LoVo (cell line): ENCODE measurements at places on chromosomes 5 and 9.

GRCh38 chr5:83378624-83379289 lies 92.8 kb upstream of the VCAN start:
- DNase-seq: no peak

- DNase-seq: no peak
Observed at GRCh38 chr5:73031839-73032238, 76.0 kb downstream of the FCHO2 start.

GRCh38 chr5:9713356-9713755 lies 83.2 kb upstream of the TAS2R1 start:
- DNase-seq: no peak

GRCh38 chr9:97508852-97509251 lies 7.4 kb downstream of the TMOD1 start:
- no peak for DNase-seq

GRCh38 chr5:62143268-62144229 lies 162.5 kb upstream of the KIF2A start:
- DNase-seq: peak; percentile 24

GRCh38 chr9:134768709-134769351 lies 111.8 kb upstream of the FCN2 start:
- DNase-seq: no peak

DNA sequence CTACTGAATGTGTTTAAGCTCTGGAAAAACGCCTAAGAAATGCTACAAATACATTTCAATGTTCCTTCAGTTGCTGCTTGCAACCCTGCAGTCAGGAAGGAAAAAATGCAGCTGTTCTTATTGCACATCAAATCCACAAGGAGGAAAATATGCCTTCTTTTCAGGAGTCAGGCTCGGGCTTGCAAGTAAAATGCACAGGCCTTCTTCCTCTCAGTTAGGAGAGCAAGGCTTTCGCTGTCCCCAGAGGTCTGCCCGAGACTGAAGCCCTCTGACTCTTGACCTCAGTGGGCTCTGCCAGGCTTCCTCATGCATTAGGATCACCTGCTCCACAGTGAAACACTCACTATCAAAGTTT lies 899 bp upstream of the SHC3 start:
- DNase-seq: peak; percentile 22

DNA sequence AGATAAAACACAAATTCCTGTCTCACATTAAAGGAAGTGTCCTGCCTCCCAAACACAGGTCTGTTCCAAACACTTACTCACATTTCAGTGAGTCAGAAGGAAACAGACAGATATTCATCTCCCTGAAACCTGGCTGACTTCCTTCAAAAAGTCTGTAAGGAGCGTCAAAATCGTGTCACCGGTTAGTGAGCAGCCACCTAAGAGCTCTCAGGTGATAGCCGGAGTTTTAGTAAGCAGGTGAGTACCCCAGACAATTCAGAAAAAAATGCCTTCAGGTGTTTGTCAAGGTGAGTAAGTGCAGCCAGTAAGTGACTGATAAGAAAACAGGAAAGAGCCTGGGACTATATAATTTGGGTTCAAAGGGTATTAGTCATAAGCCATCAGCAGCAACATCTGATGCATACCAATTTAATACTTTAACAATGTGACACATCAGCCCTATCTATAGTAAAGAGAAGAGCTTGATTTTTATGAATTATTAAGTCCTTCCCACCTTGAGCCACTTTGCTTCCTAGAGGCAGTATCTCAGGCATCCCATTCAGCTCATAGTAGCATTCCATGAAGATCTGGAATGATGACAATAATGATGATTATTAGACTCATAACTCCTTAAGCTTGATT lies 1.3 kb upstream of the ITGA2 start:
- peak; percentile 91 for DNase-seq

DNA sequence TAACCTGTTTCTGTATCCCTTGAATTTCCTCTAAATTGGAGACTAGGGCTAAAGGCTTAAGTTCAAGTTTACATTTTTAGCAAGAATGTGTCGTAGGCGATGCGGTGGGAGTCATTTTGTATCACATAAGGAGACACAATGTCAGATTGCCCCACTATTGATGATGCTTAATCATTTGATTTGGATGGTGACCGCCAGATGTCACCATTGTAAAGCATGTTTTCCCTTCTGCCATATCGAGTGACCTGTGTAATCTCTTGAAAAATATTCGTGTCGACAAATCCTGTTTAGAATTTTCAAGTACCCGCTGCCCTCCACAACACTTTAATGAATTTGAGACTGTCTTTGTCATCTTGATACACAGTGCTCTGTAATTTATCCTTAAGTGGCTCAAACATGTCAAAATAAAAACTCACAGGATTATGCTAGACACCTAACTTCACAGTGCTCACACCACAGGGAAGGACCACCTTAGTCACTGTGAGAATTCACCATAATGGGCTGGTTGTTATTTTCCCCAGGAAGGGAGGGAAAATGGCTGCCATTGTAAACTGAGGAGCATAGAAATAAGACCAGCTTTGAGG lies 34.5 kb upstream of the SLC46A2 start:
- peak; percentile 50 for DNase-seq

DNA sequence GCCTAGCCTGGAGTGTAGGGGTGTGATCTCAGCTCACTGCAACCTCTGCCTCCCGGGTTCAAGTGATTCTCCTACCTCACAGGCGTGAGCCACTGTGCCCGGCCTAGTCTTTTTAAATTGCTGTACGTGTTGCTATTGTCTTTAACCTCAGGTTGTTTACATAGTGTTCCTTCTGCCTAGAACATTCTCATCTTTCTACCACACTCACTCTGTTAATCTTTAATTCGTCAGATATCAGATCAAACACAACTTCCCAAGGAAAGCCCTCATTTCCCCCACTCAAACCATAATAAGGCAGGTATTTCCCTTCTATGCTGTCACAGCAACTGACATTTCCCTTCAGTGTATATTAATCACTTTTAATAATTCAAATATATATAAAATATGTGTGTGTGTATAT lies 1310.0 kb upstream of the C9orf72 start:
- DNase-seq: no peak

DNA sequence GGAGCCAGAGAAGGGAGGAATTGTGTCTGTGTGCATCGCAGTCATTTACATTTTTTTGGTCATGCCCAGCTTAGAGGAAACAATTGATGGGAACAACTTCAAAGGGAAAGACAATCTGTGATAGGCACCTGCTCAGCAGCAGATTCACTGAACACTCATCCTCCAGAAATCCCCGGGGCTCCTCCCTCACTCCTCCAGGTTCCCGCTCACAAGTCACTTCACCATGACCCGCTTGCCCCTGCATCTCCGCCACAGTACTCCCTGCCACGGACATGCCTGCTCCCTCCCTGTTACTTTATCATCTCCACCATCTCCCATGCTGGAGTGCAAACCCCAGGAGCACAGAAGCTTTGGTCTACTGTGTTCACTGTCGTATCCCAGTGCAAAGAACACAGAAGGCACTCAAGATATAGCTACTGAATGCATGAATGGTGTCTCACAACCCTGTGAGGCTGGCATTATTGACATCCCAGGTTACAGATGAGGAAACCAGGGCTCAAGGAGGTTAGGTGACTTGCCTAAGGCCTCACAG lies 16.2 kb downstream of the LHX6 start:
- no peak for DNase-seq

- no peak for DNase-seq
Observed at GRCh38 chr5:147686421-147686820, 96.1 kb downstream of the JAKMIP2 start.
